ENCODE measurements at places on chromosomes 4 and X.

GRCh38 chrX:150196285-150196684 lies 166.8 kb upstream of the MAMLD1 start:
- no peak for DNase-seq

DNA sequence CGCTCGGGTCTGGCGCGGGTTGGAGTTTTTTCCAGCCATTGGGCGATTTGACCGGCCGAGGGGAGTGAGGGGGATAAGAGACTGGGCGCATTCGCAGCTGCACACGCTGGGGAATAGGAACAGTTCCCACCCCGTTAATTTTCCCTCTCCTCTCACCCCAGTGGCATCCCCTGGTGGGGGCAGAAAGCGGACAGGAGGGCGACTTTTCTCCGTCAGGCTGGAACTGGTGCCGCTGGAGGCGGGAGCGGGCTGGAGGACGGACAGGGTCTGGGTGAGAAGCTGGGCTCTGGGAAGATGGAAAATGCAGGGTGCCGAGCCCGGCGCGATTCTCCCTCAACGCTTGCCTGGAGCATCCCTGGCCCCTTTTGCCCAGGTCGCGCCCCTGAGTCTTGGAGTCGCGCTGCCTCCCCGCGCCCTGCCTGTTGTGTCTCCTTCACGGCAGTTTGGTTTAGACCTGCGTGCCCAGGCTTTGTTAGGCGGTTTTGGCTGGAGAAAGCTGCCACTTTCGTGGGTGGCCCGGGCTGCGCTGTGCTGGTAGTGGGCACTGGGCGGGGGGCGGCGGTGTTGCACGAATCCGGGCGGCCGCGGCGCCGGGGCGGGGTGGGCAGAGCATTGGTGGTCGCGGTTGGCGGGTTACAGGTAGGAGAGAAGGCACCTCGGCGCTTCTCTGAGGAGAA lies 2.0 kb downstream of the ADGRL3 start:
- DNase-seq, result no peak

- no peak for DNase-seq
Measured at GRCh38 chrX:19543020-19543715, 27.9 kb upstream of the MAP3K15 start.

DNA sequence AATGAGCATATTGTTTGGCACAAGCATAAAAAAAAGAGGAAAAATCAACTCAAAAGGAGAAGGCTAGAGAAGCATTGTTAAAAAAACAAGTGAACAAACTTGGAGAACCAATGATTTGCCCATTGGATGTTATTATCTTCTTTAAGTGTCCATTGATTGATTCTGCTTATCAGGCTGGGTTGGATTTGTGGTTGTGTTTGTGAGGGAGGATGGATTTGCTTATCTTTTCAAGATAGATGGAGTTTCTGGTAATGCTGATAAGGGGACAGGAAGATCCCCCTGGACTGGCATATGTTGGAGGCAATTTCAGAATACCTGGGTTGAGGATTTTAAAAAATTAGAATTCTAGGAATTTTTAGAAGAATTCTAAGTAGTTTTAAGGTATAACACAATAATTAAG lies 41.8 kb upstream of the TMEM192 start:
- no peak for DNase-seq

- no peak for DNase-seq
Measured at GRCh38 chr4:73988061-73988460, at the start of gene PPBP. Gene PPBP, minus strand, starts transcription at chr4:73988190. Its CDS starts 87 bp downstream, at chr4:73988103.

- no peak for DNase-seq
Measured at GRCh38 chr4:8247047-8247930, 22.3 kb upstream of the HTRA3 start.

GRCh38 chr4:53593765-53594164 lies 2.5 kb upstream of the LNX1 start:
- DNase-seq, result no peak

- DNase-seq, result no peak
Measured at GRCh38 chrX:40628506-40628905, 5.3 kb downstream of the MPC1L start.
